Fibroblast of lung (primary cell): ENCODE measurements at places on chromosomes 7 and 10.

DNA sequence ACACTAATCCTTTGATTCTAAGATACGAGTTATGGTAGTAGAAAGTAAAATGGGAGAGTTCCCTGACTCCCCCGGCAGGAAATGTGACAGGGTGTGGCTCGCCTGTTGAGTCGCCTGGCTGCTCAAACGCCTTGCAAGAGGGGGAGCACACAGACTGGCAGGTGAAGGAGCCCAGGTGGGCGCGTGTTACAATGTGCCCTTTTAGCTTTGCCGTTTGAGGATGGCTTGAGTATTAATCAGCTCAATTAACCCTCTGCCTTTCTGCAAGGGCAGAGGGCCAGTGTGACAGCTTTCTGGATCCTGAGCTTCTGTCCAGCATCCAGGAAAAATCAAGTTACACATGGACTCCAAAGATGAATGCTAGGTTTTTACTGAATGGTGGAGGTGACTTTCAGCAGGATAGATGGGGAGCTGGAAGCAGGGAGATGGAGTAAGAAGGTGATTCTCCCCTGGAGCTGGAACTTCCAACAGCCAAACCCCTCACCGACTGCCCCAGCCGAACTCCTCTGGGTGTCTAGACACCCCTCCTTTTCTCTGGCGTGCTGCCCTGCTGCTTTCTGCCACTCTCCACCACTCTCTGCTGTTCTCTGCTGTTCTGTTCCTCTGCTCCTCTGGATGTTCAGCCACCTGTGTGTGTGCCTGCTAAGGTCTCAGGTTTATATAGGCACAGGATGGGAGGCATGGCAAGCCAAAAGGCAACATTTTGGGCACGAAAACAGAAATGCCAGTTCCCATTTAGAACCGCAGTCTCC, 548.8 kb upstream of the KCND2 start:
- no peak overlapping the region for H3K27ac ChIP-seq
- no peak overlapping the region for H3K4me3 ChIP-seq
- no peak for DNase-seq

DNA sequence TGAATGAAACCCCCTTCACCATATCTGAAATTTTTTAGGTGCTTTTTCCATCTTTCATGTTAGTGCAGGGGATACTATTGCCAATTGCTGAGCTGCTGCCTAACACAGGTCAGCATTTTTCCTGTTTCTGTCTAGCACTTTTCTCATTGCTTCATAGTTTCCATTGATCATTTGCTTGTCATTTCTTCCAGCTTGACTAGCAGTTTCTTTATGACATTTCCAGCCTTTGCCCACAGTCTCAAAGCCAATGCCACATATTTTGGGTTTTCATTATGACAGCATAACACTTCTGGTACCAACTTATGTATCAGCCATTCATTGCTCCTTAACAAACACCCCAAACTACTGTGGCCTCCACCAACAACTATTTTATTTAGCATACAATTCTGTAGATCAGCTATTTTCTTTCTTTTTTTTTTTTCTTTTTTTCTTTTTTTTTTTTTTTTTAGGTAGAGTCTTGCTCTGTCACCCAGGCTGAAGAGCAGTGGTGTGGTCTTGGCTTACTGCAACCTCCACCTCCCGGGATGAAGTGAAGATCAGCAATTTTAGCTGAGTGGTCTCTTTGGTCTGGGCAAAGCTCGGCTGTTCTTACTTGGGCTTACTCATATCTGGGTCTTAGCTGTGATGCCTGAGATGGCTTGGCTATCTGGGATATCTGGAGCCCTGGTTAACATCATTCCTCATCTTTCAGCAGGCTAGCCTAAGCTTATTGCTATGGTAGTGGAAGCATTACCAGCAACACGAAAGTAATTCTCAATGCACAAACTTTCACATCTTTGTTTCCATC, 102.3 kb downstream of the EPC1 start:
- H3K27me3 ChIP-seq = no peaks in the 10 kb centered on the region
- DNase-seq = no peak
- H3K27ac ChIP-seq = no peak overlapping the region
- peaks cover under 1% of the 10 kb centered on the region for H3K4me1 ChIP-seq

GRCh38 chr7:151905353-151905752, 28.4 kb upstream of the PRKAG2 start:
- H3K36me3 ChIP-seq = no peaks in the 10 kb centered on the region
- H3K4me3 ChIP-seq = no peak overlapping the region
- H3K27me3 ChIP-seq = no peaks in the 10 kb centered on the region
- H3K27ac ChIP-seq = no peak overlapping the region
- H3K4me1 ChIP-seq = no peaks in the 10 kb centered on the region

DNA sequence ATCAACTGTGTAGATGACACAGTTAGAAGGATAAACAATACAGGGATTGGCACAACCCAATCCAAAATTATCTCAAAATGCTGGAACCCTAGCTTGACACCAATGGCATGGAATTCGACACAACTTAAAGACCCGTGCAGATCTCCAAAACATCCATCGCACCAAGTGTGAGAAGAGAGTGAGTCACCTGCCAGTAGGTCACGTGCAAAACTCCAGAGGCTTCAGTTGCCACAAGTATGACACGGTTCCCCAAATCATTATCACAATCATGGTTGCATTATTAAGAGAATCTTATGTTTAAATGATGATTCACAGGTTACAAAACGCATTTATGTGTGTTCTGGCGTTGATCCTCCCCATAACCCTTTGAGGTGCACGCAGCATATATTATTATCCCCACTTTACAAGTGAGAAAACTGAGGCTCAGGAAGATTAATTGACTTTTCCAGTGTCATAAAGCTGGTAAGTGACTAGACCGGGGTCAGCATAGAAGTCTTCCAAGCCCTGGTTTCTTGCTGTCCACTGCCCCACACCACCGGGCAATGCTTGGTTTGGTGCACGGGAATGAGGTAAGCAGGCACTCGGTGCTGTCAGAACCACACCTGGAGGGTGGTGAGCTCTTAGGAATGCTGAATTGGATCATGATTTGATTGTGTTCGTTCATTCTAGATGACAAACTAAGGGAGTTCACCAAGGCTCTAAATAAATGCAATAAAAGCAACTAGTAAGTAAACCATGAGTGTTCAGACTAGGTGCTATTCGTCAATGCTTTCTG, 23.6 kb upstream of the STK17A start:
- H3K4me3 ChIP-seq = no peak overlapping the region
- no peaks in the 10 kb centered on the region for H3K4me1 ChIP-seq
- no peak overlapping the region for H3K27ac ChIP-seq
- H3K36me3 ChIP-seq = no peaks in the 10 kb centered on the region
- H3K27me3 ChIP-seq = no peaks in the 10 kb centered on the region
- DNase-seq = peak; percentile 20

- no peak overlapping the region for H3K27ac ChIP-seq
- H3K27me3 ChIP-seq = no peaks in the 10 kb centered on the region
- no peaks in the 10 kb centered on the region for H3K36me3 ChIP-seq
- no peaks in the 10 kb centered on the region for H3K4me1 ChIP-seq
- DNase-seq = peak; percentile 20
- no peak overlapping the region for H3K4me3 ChIP-seq
Observed at GRCh38 chr7:130148561-130148960, 56.6 kb downstream of the TMEM209 start.

- H3K36me3 ChIP-seq = no peaks in the 10 kb centered on the region
- DNase-seq = no peak
- H3K4me3 ChIP-seq = no peak overlapping the region
- no peaks in the 10 kb centered on the region for H3K4me1 ChIP-seq
Observed at GRCh38 chr7:4050126-4050660, 631.9 kb upstream of the FOXK1 start.

- H3K27ac ChIP-seq = no peak overlapping the region
- no peaks in the 10 kb centered on the region for H3K27me3 ChIP-seq
- H3K4me1 ChIP-seq = no peaks in the 10 kb centered on the region
- H3K36me3 ChIP-seq = no peaks in the 10 kb centered on the region
- H3K4me3 ChIP-seq = no peak overlapping the region
Observed at GRCh38 chr10:54665095-54665494, 135.9 kb downstream of the PCDH15 start.

GRCh38 chr7:55147101-55147500, 128.3 kb downstream of the EGFR start:
- peaks cover 39% of the 10 kb centered on the region for H3K36me3 ChIP-seq
- no peak overlapping the region for H3K4me3 ChIP-seq
- peaks cover 2% of the 10 kb centered on the region for H3K4me1 ChIP-seq
- H3K27ac ChIP-seq = no peak overlapping the region
- no peak for DNase-seq

GRCh38 chr7:156979711-156980110, 30.2 kb downstream of the NOM1 start:
- no peaks in the 10 kb centered on the region for H3K27me3 ChIP-seq
- H3K4me1 ChIP-seq = no peaks in the 10 kb centered on the region
- H3K27ac ChIP-seq = no peak overlapping the region
- no peak for DNase-seq

DNA sequence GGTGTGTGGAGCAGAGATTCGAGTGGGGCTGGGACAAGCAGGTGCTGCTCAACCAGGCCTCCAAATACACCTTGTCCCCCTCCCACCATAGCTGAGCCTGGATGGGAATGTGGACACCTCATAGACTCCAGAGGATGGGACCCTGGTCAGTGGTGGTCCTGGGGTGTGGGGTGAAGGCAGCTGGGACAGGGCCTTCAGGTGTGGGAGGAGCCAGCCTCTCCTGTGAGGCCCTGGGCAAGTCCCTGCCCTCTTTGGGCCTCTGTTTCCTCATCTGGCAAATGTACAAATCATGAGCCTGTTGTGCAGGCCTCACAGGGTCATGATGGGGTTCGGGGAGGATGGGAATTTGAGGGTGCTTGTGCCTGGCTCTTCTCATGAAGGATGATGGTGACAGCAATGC, 362.9 kb upstream of the NUPR2 start:
- no peaks in the 10 kb centered on the region for H3K27me3 ChIP-seq
- H3K4me1 ChIP-seq = no peaks in the 10 kb centered on the region
- DNase-seq = no peak
- no peaks in the 10 kb centered on the region for H3K36me3 ChIP-seq
- no peak overlapping the region for H3K27ac ChIP-seq

GRCh38 chr10:60757420-60757895, 20.8 kb upstream of the CDK1 start:
- no peak for DNase-seq
- no peak overlapping the region for H3K27ac ChIP-seq
- H3K27me3 ChIP-seq = no peaks in the 10 kb centered on the region

DNA sequence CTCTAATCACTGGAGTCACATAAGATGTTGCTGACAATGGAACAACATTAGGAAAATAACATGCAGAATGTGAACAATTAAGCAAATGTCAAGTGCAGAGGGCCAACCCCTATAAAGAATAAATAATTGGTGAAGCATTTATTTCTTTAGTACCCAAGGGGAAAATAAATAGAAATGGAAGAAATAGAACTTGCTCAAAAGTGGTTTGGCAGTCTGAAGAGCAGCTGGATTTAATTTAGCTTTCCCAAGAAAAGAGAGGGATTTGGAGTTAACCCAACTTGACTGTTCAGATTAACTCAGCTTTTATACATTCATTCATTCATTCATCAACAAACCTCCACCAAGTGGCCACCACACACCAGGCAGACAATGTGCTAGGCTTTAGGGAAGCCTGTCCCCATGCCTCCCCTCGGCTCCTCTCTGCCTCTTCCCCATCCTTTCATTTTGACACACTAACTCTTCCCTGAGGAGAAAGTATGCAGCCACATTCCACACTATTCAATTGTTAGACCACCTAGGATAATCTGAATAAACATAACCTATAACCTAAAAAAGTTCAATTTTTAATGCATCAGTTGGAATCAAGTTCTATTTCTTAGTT, 295.5 kb downstream of the AHR start:
- no peak overlapping the region for H3K27ac ChIP-seq
- no peak overlapping the region for H3K4me3 ChIP-seq
- no peaks in the 10 kb centered on the region for H3K36me3 ChIP-seq
- H3K4me1 ChIP-seq = no peaks in the 10 kb centered on the region
- H3K27me3 ChIP-seq = no peaks in the 10 kb centered on the region
- DNase-seq = no peak

DNA sequence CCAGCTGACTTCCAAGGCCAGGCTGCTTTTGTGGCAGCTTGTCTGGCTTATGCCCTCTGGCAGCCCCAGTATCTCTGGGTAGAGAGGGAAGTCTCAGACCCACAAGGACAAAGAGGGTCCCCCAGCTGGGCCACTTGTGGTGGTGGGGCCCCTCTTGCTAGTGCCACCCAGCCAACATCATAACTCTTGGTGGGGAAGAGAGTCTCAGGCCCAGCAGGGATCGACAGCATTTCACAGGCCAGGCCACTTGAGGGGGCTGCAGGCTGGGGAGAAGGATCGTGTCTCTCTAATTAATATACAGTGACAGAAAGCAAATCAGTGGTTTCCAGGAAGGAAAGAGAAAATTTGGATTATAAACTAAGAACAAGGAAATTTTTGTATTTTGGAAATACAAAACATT, 76.0 kb downstream of the TYW1B start:
- no peak overlapping the region for H3K4me3 ChIP-seq
- DNase-seq = no peak
- H3K4me1 ChIP-seq = no peaks in the 10 kb centered on the region
- H3K27ac ChIP-seq = no peak overlapping the region

DNA sequence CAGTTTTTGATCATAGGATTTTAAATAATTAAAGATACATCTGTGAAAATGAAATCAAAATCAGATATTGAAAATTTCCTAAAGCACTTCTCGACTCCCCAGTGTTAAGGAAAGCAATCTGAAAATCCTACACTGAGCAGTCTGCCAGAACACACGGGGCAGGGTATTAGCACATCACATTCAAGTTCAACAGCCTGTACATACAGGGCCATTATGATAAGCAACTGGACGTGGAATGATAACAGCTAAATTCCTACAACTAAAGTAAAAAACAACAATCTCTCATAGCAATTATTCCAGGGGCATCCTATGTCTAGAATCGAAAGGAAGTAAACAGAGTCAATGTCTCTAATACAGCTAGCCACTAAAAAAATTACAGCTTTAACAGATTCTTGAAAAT, 31.7 kb downstream of the TRDMT1 start:
- peaks cover 2% of the 10 kb centered on the region for H3K36me3 ChIP-seq
- no peaks in the 10 kb centered on the region for H3K27me3 ChIP-seq
- no peaks in the 10 kb centered on the region for H3K4me1 ChIP-seq
- H3K27ac ChIP-seq = no peak overlapping the region

DNA sequence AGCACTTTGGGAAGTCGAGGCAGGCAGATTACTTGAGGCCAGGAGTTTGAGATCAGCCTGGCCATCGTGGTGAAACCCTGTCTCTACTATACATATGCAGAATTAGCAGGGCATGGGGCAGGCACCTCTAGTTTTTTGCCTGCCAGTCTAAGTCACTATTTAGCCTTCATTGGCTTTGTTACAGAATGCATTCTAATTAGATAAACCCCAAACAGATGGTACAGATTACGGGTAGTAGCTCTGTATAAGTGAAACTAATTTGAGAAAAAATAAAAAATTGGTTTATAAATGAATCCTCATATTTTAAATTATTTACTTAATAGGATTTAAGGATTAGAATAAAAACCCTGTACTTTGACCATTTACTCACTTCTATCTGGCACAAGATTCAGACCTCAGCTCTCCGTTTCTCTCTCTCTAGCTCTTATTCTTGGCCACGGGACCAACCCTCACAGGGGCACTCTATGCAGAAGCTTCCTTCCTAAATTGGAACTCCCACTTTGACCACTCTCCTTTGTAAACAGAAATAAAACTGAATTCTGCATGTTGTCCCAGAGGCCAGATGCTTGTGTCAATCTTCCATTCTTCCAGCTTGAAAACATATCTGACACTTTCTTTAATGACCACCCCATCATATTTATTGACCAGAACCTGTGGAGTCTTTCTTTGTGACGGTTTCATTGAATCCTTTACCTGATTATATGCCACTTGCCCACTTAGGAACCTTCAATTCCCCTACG, 26.8 kb downstream of the BET1 start:
- no peak overlapping the region for H3K27ac ChIP-seq
- no peak overlapping the region for H3K4me3 ChIP-seq
- no peak for DNase-seq
- H3K27me3 ChIP-seq = no peaks in the 10 kb centered on the region
- no peaks in the 10 kb centered on the region for H3K36me3 ChIP-seq

- H3K27ac ChIP-seq = no peak overlapping the region
- no peaks in the 10 kb centered on the region for H3K27me3 ChIP-seq
- no peak for DNase-seq
Observed at GRCh38 chr10:62778125-62778524, 26.4 kb upstream of the ADO start.
